ENCODE measurements at places on chromosomes 3 and 15. TPM values are rescaled to one million over a fixed set of nuclear protein-coding genes. Genes with fewer than 3 reads are reported as not detected.

- H3K27me3 ChIP-seq, result no peaks in the 10 kb centered on the region
- peak overlapping the region; percentile 61 for H3K4me3 ChIP-seq
- peaks cover 72% of the 10 kb centered on the region for H3K4me1 ChIP-seq
- H3K27ac ChIP-seq, result peak overlapping the region; percentile 83
Observed at GRCh38 chr3:69095636-69096035, 10.9 kb downstream of the ARL6IP5 start.

DNA sequence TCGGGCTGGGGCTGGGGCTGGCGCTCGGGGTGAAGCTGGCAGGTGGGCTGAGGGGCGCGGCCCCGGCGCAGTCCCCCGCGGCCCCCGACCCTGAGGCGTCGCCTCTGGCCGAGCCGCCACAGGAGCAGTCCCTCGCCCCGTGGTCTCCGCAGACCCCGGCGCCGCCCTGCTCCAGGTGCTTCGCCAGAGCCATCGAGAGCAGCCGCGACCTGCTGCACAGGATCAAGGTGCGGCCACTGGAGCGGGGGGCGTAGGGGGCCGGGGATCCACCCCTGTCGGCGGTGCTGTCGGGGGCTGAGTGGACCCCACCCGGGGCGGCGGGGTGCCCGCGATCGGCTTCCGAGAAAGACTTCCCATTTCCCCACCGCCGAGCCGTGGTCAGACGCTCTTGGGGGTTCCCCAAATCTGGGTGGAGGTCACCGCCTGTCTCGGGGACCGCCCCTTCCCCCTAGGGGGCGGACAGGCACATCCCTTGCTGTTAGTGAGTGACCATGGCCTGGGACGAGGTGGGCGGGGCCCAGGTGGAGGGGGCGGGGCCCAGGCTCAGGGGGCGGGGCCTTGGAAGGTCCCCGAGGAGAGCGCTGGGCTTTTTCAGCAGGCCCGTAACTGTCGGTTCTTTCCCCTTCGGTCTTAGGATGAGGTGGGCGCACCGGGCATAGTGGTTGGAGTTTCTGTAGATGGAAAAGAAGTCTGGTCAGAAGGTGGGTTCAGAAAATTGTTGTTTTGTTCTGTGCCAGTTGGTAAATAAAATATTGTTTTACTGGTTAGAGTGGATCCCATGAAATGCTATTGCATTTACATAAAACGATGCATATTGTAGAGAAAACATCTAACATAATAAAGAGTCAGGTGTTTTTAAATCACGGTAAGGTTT lies 578 bp downstream of the LACTB start:
- H3K4me3 ChIP-seq, result peak overlapping the region; percentile 91
- H3K36me3 ChIP-seq, result peaks cover 20% of the 10 kb centered on the region
- peaks cover 15% of the 10 kb centered on the region for H3K4me1 ChIP-seq
- DNase-seq, result peak; percentile 82

DNA sequence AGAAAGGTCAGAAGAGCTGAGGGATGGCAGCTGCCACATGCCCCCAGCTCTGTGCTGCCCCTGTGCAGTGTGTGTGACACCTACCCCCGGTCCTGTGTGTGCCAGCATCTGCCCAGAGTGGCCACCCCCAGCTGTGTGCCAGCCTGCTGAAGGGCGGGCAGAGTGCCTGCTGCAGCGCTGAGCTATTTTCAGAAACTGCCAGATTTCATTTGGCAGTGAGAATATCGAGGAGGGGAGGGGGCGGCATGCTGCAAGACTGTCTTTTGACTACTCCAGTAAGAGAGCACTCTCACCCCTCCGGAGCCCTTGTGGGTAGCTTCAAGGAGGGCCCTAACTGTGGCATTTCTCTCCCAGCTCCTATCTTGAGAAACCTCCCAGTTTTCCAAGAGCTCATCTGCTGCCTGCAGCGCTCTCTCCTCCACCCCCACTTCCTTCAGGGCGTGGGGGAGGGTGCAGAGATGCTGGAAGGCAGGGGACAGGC lies 25.2 kb upstream of the DOCK3 start:
- no peaks in the 10 kb centered on the region for H3K27me3 ChIP-seq
- peaks cover 19% of the 10 kb centered on the region for H3K36me3 ChIP-seq
- DNase-seq, result no peak
- H3K27ac ChIP-seq, result no peak overlapping the region

GRCh38 chr3:5727743-5728484 lies 540.4 kb downstream of the EDEM1 start:
- no peaks in the 10 kb centered on the region for H3K27me3 ChIP-seq
- no peaks in the 10 kb centered on the region for H3K4me1 ChIP-seq
- no peak for DNase-seq
- no peaks in the 10 kb centered on the region for H3K36me3 ChIP-seq

- DNase-seq, result no peak
- no peaks in the 10 kb centered on the region for H3K4me1 ChIP-seq
- no peaks in the 10 kb centered on the region for H3K27me3 ChIP-seq
Observed at GRCh38 chr15:77622934-77623754, 9.6 kb downstream of the LINGO1 start.

GRCh38 chr3:133383741-133384140 lies 16.1 kb upstream of the BFSP2 start:
- no peak overlapping the region for H3K27ac ChIP-seq
- no peaks in the 10 kb centered on the region for H3K4me1 ChIP-seq
- no peaks in the 10 kb centered on the region for H3K27me3 ChIP-seq
- no peak for DNase-seq

- H3K4me3 ChIP-seq, result no peak overlapping the region
- no peaks in the 10 kb centered on the region for H3K4me1 ChIP-seq
- DNase-seq, result no peak
Observed at GRCh38 chr15:29747837-29748417, 74.3 kb downstream of the TJP1 start.

- no peaks in the 10 kb centered on the region for H3K27me3 ChIP-seq
- peaks cover 58% of the 10 kb centered on the region for H3K36me3 ChIP-seq
- peak overlapping the region; percentile 37 for H3K27ac ChIP-seq
- H3K4me1 ChIP-seq, result peaks cover 48% of the 10 kb centered on the region
Observed at GRCh38 chr3:59981377-59981776, 931.6 kb upstream of the CFAP20DC start.

DNA sequence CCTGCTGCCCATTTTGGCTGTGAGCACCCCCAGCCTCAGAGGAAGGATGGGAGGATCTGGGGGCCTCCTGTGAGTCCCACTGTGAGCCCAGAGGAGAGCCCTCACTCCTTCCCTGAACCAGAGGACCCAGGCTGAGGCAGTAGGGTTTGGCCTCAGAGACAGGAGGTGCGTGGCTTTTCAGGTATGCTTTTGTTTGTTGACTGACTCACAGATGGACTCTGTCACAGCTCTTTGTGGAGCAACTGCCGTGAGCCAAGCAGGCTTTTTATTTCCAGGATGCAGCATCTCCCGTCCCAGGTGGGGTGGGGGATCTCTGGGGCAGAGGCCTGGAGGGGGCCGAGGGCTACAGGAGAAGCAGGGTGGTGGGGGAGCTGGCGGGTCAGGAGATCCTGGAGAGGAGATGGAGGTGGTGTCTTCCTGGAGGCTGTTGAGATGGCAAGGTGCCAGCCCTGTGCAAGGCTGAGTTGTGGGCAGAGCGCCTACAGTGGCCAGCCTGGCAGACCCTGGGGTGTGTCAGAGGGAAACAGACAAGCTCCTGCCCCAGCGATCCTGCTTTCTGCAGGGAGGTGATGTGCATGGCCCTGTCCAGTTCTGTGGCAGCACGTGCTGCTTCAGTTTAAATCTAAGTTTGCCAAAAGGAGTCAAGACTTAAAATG lies 24.0 kb downstream of the PLXNA1 start:
- no peak overlapping the region for H3K27ac ChIP-seq
- no peak overlapping the region for H3K4me3 ChIP-seq
- H3K36me3 ChIP-seq, result no peaks in the 10 kb centered on the region
- no peaks in the 10 kb centered on the region for H3K27me3 ChIP-seq

DNA sequence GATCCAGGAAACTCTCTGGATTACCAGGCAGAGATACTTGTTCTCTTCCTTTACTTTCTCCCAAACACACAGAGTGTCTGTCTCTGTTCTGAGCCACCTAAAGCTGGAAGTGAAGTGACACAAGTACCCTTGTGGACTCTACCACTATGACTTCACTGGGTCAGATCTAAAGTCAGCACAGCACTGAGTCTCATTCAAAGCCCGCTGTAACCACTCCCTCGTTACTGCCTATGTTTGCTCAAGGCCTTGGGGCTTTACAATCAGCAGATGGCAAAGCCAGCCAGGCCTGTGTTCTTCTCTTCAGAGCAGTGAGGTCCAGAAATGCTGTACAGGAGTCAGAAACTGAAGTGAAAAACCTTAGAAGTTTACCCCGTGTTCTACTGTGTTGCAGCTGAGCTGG lies 588.3 kb upstream of the SEMA6D start:
- no peak for DNase-seq
- H3K4me1 ChIP-seq, result no peaks in the 10 kb centered on the region
- no peak overlapping the region for H3K4me3 ChIP-seq
- no peaks in the 10 kb centered on the region for H3K36me3 ChIP-seq
- H3K27me3 ChIP-seq, result no peaks in the 10 kb centered on the region

Gene AKAP13
- 181 TPM for total RNA-seq

Gene SLC22A14
- not detected for total RNA-seq

Gene PPCDC
- 20.7 TPM for total RNA-seq

Gene RTP3
- not detected for total RNA-seq

Gene IGDCC3
- not detected for total RNA-seq

Gene ZSCAN2
- total RNA-seq, result 6.3 TPM

Gene FANCD2OS
- not detected for total RNA-seq

All from activated CD4-positive, alpha-beta T cell treated with anti-CD3 and anti-CD28 coated beads, Interleukin-2, amount 10 ng/mL, durations not matched to agents 7 days and 5 days (primary cell).